ENCODE measurements at places on chromosomes 5 and 9.

DNA sequence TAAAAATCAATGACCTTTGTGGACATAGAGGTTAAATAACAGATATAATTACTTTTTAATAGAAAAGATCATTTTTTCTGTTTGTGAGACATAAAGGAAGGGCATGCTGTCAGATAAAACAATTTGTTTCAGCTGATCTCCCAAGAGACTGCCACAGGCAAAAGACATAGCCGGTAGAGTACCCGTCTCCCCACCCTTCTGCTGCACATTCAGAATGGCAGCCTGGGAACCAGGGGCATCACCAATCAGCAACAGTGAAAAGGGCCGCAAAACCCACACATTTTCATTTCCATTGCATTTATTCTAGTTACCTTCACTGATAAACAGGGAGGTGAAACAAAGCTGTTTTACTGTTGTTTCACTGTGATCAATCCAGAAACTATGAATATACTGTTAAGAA lies 357.7 kb downstream of the ARRDC3 start:
- no peak for DNase-seq

DNA sequence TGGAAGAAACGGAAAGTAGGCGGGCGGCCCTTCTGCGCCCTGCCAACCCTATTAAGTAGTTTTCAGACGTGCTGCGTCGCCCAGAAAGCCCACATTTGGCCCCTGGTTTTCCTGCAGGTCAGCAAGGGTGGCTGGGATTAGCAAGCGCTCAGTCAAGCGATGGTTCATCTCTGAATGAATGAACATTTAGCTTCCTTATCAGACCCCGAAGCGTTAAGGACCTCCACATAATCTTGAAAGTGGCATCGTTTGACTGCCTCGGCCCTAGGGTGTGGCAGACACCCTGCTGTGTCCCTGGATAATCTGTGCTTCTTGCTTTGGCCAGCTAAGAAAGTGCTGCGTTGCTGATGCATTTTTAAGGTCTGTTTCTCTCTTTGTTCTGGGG lies 684 bp downstream of the TOR1B start:
- no peak for DNase-seq

DNA sequence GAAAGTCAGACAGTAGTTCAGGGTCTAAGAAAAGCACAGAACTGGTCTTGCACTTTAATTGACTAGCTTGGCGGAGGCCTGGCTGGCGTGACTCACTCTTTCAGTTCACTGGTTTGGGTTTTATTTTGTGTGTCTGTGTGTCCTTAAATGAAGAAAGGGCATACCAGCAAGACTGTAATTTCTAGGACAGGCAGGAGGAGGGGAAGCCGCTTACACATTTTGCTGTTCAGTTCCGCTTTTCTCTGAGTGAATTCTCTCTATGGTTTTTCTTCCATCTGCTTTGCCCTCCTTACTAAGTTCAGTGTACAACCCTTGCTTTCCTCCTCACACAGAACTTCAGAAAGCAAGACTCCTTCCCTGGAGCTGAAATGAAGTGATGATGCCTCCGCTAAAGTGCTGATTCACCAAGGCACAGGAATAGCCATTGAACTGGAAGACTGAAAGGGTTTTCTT lies 150.8 kb downstream of the MEF2C start:
- DNase-seq = no peak

GRCh38 chr9:7145361-7146069 lies 387.7 kb downstream of the KDM4C start:
- DNase-seq = no peak

GRCh38 chr5:31000287-31000686 lies 193.2 kb upstream of the CDH6 start:
- DNase-seq = no peak

DNA sequence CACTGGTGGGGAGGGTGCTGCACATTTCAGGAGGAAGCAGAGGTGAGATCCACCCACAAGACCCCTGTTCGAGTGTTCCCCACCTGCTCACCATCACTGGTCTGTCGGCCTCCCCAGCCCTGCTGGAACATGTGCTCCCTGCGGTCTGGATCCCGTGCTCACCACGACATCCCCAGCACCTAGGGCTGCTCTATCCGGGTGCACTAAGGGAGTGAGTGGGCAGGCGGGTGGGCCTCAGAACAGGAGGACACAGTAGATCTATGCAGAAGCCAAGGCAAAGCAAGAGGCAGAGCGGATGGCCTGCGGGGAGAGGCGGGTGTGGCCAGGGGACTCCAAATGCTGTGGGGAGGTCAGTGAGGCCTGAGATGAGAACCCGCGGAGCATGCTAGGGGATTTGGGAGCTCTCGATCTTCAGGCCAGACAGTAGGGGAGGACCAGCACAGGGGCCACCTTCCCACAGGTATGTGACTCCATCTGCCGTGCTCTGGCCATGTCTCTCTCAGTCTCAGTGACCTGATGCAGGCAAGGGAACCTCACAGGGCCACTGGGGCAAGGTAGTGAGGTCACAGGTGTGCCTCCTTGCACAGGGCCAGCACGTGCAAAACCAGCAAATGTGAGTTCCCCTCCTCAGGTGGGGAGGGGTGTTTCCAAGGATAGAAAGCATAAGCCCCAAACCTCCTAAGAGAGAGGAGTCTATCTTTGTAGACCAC lies 134.2 kb downstream of the ZNF354C start:
- no peak for DNase-seq

DNA sequence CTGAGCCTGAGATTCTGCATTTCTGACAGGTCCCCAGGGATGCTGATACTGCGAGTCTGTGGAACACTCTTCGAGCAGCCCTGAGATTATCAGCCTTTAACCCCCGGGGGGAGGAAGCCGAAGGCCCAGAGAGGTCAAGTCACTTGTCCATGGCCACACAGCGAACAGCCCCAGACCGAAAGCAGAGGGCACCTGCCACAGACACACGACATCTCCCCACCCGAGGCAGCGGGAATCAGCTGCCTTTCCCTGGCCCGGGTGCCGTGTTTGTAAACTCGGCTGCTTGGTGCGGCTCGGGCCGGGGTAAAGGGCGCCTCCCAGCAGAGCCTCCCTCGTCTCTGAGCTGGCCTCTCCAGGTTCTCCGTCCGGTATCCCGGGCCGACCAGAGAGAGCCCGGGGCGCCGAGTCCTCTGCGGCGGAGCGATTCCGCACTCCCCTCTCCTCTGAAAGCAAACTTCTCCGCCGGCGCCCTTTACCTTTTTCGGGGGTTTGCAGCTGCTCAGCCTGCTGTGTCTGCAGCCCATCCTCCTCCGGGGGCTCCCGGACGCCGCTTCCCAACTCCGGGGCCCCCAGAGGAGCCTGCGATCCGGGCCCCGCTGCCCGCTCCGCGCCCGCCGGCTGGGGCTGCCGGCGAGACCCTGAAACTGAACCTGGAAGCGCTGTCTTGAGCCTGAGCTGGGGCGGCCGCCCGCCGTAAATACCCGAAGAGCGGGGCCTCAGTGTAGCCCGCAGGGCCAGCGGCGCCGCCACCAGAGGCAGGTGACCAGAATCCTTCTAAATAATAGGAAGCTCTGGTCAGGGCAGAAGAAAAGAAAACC lies at the start of gene CCDC69:
CCDC69 (minus strand) TSS at position 646 of the 818 bp plus-strand sequence; CDS start at position 524, 122 bp downstream.
- peak; percentile 56 for DNase-seq

GRCh38 chr5:72474516-72474915 lies 32.7 kb downstream of the ZNF366 start:
- DNase-seq = no peak

DNA sequence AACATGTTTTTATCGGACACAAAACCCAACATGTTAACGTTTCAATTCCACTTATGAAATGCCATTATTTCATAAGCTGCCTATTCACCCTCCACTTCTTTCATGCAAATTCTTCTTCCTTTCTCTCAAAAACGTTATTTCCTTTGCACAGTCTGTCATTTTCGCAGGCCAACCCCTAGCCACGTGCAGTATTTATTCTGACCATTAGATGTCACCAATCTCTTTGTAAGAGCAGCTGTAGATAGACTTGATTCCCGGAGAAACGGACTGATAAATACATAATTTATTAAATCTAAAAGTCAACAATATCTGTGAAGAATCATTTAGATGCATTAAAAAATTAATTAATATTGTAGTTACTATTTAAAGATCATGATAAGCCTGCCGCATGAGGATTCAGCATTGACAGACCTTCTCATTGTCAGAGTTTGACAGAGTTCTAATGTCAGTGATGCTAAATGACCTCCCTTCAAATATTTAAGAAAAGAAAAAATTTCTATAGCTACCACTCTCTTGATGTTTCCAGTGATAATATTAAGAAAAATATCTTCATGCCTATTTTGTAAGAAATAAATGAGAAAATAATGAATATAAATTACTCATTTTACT lies 933.6 kb downstream of the CDH12 start:
- DNase-seq = no peak

GRCh38 chr5:55923177-55923771 lies 71.5 kb downstream of the IL6ST start:
- DNase-seq = no peak

DNA sequence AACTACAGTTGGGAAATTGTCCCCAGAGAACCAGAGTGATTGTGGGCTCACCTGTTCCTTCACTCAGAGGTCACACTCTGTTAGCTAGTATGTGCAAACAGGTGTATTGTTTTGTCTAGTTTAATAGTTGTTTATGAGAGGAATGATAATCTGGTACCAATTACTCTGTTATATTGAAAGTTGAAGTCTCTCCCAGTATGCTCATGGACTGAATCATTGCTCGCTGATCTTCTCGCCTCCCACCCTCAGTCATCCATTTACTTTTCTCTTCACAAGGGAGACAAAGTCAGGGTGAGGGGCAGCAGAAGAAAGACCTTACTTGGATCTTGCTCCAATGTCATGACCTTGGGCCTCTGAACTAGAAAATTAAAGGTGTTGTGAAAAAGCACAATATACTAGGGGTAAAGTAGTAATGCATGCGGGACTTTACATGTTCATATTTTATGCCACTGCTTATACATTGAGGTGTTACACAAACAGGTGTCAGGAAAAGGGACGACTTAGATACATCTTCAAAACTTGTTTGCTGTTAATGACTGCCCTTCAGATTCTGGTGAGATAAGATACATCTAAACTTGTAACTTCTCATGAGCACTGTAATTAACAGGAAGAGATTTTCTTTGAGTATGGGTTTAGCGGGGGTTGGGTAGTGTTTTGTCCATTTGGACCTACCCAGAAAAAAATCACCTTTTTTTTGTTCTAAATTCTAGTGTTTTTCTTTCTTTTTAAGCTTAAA lies 36.9 kb downstream of the LNPEP start:
- no peak for DNase-seq

- no peak for DNase-seq
Measured at GRCh38 chr9:104300124-104300523, 203.9 kb upstream of the OR13F1 start.

DNA sequence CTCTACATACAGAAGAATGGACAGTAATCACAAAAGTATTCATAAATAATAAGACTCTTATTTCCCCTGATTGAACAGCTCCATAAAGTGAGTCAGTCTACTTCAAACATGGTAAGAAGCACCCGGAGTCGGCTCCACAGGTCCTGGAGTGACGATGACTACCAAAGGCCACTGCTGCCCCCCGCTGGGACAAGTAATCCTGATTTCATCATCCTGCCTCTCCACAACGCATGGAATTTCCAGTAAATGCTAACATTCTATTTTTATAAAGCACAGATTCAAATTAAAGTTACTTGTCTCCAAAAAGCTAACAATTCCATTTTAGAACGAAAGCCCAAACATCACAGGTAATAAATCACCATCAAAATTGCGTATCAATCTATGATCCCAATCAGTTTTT lies 16.2 kb downstream of the ATPSCKMT start:
- no peak for DNase-seq

DNA sequence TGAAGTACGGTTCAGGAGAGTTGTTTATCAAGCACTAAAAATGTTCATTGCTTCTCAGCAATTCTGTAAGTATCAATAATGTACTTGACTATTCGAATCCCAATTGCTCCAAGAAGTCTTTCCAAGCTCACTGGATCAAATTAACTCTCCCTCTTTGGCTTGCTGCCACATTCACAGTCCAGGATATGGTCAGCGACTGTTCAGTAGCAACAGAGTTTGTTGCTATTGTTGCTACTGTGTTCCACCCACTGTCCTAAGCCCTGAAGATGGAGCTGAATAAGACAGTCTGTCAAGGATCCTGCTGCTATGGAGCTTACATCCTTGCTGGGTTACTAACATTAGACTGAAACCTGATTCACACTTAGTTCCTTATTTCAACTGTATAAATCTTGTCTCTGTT lies 110.8 kb downstream of the FGF10 start:
- DNase-seq = no peak

DNA sequence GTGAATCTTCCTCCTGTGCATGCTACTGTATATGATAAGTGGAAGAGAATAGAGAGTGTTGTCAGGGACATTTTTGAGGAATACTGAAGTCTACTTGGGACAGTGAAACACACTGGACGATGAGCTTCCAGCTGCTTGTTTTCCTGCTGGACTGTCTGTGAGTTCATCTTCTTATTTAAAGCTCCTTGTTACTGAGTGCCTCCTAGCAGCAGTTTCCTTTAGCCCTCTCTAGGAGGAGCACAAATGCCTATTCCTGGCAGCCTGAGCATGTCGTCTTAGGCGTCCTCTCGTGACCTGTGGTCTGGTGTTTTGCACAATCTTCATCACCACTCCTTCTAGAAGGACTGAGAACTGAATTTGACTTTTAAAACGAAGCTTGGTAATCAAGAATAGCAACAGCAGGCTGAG lies 43.8 kb downstream of the ANKRD33B start:
- no peak for DNase-seq

DNA sequence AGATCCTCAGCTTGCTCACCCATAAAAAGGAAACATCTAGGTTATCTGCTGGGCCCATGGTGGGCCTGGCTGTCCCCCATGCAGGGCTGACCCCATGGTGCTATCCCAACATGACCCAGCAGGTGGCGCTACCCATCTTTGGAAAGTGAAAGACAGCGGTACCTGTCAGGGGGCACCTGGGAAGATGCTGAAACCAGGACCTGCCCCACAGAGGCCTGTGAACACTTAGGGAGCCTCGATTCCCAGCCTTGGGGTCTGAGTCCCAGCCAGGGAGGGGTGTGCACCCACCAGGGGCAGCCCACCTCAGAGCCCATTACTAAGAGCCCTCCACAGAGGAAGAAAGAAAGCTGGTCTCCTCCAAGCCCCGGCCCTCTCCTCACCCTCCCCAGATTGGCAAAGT lies 46.6 kb upstream of the IPPK start:
- DNase-seq = peak; percentile 80

DNA sequence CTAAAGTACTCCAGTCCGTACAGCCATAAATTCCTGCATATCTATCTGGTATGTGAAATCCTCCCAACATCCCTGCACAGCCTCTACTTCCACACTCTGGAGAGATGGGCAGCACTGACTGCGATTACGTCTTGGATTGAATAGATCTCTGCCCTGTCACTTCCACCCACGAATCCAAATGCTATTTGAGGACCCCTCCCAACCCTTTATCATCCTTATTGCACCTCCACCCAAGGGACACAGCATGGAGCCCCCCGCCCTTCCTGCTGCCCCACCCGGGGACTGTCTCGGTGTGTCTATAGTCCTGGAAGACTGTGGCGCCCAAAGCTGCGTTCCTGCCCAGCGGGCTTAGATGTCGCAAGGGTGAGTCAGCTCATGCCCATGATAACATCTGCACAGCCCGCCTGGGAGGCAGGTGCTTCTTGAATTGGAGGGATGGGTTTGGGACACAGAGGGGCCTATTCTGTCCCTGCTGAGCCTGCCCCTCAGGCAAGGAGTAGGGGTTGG lies 105.7 kb upstream of the HAND1 start:
- no peak for DNase-seq

- no peak for DNase-seq
Measured at GRCh38 chr9:38233796-38234355, 158.6 kb upstream of the ALDH1B1 start.
